ENCODE measurements at places on chromosomes 5 and 9.

DNA sequence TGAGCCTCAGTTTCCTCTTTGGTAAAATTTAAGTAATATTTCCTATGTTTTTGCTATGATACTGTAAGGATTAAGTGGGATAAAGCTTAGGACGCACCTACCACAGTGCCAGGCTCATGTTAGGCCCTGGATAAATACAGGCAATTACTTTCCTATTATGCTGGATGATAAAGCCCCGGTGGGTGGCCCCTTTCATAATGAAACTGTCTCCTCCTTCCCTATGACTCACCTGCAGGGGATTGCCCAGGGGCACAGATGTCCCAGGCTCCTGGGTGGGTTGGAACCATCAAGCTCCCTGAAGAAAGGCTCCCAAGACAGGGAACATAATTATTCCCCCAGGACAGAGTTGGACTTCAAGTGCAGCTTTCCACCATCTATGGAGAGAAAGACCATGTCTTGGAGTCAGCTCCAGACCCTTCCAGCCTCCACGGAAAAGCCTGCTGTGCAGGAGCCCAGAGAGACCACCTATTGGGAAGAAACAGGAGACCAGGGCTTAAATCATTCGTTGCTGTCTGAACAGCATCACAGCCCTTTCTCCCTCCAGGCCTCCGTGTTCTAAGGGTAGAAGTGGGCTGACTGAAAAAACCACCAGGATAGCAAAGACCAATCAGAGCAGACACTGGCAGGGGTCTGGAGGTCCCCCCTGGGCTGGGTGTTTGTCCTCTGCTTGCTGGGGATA, 43.2 kb upstream of the FOXE1 start:
- no peak for DNase-seq

DNA sequence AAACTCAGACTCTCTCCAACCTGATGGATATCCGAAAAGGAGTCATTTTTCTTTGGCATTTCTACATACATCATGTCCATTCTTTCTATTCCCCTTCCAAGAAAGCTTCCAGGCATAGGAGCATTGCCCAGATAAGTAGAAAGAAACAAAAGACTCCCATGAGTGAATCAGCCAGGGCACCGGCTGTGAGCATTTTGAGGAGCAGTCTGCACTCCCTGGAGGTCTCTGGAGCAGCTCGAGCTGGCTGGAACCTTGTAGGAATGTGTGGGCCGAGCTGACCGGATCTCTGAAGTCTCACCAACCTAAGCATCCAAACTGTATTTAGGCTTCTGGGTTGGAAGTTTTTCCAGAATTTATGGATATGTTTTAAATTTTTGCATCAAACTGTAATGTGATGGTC, 161.4 kb upstream of the TRPC7 start:
- DNase-seq: no peak

DNA sequence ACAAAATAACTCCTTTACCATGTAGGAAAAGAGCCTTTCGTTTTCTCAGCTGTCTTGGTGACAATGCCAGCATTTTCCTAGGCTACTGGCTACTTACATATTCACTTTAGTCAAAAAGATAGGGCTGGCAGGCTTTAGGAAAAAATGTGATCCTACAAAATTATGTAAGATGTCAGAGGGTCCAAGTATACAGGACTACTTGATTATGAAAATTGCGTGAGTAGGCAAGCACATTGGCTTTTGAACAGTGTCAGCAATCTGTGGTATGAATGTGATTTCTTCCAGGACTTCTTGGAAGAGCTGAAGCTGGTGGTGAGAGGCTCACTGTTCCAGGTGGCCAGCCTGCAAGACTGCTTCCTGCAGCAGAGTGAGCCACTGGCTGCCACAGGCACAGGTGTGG, 22.8 kb downstream of the THBS4 start:
- DNase-seq: no peak

- DNase-seq: no peak
These were observed 294.6 kb downstream of the SEC61B start for GRCh38 chr9:99516657-99517049.

DNA sequence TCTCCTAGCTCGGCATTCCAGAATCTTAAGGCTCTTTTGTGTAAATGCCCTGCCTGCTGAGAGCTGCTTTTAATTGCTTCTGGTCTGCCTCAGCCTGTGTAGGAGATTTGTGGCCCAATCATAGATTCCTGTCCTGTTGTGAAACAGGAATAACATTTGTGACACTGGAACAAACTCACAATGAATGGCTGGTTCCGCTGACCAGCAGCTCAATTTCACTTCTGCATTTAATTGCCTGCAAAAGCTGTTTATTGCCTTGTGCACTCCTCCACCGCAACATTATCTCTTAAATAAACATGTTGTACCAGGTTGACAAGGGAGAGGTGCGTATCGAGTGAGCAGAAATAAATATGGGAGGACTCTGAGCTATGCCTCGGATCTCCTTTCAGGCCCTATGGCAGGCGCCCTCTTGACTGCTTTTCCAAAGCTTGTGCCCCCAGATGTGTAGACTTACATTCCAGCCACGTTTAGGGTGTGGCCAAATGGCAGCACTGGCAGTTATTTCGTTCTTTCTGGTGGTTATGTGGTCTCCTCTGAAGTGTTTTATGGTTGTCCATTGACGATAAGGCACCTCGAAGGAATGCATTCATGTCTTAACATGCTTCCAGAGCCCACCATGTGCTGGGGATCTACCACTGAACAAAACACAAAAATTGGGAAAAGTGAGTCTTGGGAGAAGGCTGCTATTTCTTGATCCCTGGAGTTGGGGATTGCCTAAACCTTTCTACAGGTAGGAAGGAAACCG, 58.1 kb downstream of the DMRT1 start:
- DNase-seq: no peak

GRCh38 chr9:130463763-130464745, 19.3 kb downstream of the ASS1 start:
- DNase-seq: no peak

DNA sequence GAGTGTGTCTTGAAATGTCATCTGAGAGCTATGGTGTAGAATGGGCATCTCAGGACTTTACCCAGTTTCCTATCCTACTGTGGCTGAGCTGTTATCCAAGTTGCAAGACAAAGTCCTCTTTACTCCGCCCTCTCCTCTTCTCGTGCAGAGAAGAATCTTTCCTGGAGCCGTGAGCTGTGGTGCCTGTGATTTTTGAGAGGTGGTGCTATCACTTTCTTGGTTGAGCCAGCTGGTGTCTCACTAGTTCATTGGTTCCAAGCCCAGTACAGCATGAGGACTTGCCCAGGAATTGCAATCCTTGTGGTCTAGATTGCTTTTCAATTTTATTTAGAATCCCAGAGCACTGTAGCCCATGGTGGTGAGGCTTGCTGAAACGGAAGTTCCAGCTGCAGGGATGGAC, 2300.3 kb downstream of the MAT2B start:
- no peak for DNase-seq

DNA sequence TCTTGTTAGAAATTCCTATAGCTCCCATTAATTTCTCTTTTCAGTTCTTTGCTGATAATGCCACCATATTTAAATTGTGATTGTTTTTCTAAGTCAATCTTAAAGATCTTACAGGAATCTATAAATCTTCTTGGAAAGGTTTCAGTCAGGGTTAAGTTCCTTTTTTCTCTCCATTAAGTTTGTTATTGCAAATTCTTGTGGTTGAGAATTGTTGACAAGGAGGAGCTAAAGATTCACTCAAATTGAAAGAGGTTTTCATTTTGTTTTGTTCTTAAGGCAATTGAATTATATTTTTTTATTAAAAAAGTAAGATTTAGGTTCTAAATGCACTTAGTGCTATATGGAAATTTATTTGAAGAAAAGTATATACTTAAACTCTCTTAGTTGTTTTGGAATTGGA, 213.4 kb downstream of the PRR16 start:
- no peak for DNase-seq

- no peak for DNase-seq
These were observed 91.1 kb downstream of the TRIO start for GRCh38 chr5:14234204-14234603.

DNA sequence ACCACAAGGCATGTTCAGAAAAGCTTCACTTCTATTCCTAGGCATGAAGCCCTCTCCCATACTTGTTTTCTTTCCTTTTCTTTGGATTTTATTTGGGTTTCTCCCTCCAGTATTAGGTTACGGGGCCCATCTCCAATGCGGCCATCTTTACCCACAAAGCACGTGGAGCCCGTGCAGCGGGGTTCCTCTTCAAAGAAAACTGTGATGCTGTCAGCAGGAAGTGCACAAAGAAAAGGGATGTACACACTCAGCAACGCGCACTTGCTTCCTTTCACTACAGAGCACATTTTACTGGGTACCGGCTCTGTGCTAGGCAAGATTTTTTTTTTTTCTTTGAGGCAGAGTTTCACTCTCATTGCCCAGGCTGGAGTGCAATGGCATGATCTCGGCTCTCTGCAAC, 106.6 kb downstream of the COL23A1 start:
- DNase-seq: no peak

GRCh38 chr5:74136276-74136825, 504.2 kb downstream of the ENC1 start:
- DNase-seq: no peak

DNA sequence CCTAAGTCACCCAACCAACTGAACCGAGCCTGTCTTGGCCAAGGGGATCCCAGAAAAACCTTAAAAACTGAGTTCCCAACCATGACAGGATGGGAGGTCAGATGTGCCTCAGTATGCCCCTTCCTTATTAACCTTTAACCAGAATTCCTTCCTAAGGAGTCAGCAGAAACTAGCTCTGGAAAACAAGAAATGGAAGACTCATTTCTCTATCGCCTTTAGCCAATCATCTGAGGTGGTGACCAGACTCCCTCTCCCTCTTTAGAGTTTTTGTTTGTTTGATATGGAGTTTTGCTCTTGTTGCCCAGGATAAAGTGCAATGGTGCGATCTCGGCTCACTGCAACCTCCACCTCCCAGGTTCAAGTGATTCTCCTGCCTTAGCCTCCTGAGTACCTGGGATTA, 37.5 kb downstream of the SLC28A3 start:
- no peak for DNase-seq
